NCI-H2081 (cell line): ENCODE measurements at places on chromosomes 6 and 20.
A peak's percentile ranks its signal among the peaks of the same experiment; 100 is the strongest.

DNA sequence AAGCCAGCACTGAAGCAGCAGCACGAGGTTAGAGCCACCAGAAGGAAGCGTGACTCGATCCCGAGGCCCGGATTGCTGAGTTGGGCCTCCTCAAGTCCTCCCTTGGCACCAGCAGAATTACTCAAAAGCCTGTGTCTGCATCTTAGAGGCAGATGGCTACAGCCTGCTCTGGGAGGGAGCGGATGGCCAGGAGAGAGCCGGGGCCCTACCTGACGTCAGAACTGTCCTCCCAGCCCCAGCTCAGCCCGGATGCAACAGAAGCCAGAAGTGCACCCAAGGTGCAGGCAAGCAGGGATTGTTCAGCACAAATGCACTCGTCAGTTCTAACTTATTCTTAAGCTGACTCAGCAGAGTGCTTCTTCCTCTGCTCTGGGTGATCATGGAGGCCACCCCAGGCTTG, 155.5 kb upstream of the RPS6KA2 start:
- no peak for DNase-seq

DNA sequence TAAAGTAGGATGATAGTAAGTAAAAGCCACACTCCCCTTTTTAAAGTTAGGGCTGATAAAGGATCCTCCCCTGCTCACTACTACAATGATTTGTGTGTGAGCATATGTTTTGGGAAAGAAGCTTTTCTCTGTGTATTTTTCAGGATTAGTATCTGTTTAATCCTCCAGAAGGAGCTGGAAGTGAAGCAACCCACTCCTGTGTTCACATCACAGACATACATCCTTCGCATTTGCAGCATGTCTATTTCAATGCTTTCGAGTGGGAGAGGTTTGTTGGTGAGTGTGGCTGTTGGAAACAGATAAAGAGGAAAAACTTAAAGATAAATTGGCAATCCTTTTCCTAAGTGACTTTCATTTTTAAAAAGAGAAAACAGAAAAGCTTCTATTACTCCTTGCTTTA, 31.6 kb upstream of the RGS17 start:
- no peak for DNase-seq

GRCh38 chr6:52317841-52318581, 33.5 kb upstream of the MCM3 start:
- DNase-seq: no peak

DNA sequence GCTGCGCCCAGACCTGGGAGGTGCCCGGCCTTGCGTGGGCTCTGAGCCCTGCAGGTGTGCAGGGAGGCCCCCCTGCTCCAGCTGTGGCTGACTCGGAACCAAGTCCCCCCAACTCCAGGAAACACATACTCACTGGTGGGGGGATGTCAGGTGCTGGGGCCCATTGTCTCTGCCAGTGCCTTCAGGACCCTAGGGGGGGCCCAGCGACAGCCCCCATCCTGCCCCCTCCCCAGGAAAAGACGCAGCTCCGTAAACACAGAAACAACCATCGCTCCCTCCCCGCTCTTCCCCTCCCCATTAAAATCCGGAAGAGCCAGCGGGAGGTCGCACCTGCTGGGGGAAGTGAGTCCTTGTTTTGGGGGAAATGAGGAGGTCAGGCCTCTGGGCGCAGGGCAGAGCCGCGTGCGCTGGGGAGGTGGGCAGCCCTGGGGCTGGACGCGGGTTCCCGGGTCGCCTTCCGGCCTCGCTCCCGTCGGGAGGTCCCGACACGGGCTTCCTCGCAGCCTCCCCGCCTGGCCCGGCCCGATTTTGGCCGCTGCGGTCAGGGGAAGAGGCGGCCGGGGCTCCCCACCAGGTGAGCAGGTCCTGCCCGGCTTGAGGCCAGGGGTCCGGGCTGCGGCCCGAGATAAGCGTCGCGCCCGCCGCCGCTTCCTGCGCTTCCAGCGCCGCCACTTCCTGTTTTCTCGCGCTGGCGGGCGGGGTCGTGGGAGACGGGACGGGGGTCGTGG, 6.2 kb downstream of the C20orf204 start:
- no peak for DNase-seq

DNA sequence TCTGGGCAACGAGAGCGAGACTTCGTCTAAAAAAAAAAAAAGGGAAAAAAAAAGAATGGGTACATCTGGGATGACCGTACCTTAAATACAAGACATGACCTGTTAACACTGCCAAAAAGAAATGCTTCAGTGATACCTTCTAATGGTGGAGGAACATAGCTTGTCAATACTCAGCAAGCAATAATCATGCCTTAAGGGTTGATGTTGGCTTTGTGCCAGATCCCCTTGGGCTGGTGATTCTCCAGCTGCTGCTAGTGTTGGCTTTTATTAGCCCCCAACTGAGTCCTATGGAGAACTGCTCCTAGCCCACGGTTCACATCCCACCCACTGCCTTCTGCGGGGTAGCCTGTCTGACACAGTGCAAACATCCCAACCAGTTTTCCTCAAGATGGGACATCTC, 134.9 kb downstream of the PLCB1 start:
- DNase-seq: peak; percentile 85

- peak; percentile 29 for DNase-seq
Observed at GRCh38 chr6:31663961-31664789, 622 bp downstream of the GPANK1 start.

DNA sequence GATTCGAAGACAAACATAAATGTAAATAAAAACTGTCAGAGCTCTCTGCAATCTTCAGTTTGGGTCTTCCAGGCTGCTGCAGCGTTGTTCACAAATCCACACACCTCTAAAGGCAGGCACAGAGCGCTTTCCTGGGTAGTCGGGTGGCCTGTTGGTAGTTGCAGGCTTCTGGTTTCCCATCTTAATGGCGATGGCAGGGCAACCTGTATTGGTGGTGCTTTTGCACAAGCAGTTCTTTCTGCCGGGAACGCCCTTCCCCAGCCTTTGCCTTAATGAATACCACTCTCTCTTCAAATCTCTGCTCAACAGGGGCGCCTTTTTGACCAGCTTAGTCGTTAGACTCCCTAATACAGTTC, 723 bp upstream of the IFT52 start:
- peak; percentile 35 for DNase-seq

DNA sequence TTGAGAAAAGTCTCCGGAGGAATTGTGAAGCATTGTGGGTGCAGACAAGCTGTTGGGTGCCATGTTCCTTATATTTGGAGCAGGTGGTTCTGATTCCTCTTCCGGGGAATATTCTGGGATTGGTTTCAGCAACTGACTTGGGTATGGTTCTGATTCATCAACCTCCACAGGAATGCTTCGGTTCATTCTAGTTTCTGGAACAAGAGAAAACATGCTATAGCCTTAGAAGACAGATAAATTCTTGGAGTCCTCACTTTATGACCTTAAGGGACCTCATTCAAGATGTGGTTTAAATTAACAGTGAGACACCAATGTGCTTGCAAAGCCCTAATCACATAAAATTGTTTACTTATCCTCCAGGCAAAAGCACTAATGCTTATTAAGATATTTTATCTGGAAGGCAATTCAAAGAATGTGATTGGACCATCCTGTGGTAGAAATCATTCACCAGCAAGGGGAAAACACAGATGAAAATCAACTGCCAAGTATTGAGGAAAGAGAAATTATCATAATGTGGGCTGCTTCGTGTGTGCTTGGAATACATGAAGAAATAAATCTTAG, 13.7 kb downstream of the TRAF3IP2 start:
- DNase-seq: no peak

DNA sequence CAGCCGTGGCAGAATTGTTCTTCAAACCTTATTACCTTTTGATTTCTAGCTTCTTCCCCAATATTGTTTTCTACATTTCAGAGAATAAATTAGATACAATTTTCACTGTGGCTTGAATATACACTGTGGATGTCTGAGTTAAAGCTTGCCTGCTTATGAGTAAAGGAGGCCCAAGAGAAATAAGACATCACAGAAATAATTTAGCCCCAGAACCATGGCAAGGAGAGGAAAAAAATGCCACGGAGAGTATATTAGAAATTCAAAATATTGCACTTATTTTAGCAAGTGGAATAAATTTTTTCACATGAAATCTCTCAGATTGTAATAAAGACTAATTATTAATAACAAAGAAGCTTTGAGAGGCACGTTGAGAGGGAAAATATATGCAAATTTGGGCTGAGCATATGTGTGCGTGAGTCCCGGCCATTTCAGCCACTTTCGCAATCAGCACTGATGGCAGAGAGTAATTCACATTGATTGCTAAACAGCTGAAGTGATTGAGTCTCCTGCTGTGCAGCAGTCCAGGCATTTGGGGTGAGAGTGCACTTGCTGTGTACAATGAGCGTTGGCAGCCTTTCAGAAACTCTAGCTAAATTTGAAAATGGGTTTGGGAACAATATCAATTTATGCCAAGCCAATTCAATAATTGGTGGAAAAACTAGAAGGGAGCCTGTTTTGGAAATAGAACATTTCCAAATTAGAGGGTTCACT, 596.0 kb downstream of the EPM2A start:
- peak; percentile 52 for DNase-seq

- no peak for DNase-seq
Observed at GRCh38 chr6:71388856-71389527, 100.4 kb downstream of the OGFRL1 start.

DNA sequence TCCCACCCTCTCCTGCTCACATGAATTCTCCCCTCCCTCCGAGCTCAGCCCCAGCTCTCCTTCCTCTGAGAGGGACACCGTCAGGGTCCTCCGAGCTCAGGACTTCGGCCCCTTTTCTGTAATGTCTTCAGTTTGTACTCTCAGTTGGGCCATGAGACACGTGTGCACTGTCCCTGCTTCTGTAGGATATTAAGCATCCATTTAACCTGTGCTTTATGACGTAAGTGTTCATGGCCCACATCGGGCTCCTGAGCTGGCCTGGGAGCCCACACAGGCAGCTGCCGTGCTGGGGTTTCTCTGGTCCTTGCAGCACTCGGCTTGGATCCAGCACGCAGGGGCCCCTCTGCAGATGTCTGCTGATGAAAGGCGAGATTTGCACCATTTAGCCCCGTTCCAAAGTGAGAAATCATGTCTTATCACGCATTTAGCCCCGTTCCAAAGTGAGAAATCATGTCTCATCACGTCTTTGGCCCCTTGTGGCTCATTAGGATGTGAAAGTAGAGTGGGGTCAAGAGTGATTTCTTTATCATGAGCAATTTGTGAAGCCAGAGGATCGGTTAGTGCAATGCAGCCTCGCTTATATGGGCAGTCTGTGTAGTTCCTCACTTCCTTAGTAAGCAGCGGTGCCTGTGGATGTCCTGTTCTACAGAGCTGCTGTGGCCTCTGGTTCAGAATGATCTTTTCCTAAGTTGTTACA, 25.3 kb downstream of the DUSP22 start:
- DNase-seq: no peak

- no peak for DNase-seq
Observed at GRCh38 chr20:48886194-48886593, 35.3 kb upstream of the ARFGEF2 start.

GRCh38 chr20:50513169-50514034, 3.2 kb downstream of the PTPN1 start:
- DNase-seq: no peak

GRCh38 chr6:37824170-37824569, 4.6 kb downstream of the ZFAND3 start:
- DNase-seq: no peak

GRCh38 chr6:68726992-68727391, 91.9 kb downstream of the ADGRB3 start:
- no peak for DNase-seq

DNA sequence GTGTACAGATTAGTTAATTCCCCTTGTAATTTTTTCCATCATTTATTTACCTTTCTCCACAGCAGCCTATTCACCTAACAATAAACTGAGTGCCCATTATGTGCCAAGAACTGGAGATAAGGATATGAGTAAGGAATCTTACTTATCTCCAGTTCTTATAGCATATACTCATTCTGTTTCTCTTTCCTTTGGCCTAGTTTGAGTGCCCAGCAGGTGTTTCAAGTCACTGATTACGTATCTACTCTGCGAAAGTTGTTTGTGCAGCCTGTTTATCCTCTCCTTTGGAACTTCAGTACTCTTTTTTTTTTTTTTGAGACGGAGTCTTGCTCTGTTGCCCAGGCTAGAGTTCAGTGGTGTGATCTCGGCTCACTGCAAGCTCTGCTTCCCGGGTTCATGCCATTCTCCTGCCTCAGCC, 17.3 kb upstream of the POU5F1 start:
- no peak for DNase-seq

GRCh38 chr20:33059136-33059535, 5.4 kb downstream of the BPIFB3 start:
- no peak for DNase-seq

DNA sequence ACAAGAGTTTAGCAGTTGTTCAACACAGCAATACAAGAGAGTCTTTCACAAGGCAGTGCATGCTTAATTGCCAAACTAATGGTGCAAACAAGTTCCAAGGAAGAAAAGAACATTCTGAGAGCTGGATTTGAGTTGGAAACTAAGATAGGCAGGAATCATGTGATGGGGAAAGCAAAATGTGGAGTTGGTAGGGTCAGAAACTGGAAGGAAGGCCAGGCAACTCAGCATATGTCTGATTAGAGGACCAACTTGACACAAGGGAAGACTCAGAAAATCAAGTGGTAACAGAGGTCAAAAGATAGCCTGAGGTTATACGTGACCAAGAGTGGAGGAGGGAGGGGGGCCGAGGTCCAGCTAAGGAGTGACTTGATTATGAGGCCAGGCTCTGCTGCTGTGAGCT, 117.3 kb downstream of the SMLR1 start:
- DNase-seq: no peak

DNA sequence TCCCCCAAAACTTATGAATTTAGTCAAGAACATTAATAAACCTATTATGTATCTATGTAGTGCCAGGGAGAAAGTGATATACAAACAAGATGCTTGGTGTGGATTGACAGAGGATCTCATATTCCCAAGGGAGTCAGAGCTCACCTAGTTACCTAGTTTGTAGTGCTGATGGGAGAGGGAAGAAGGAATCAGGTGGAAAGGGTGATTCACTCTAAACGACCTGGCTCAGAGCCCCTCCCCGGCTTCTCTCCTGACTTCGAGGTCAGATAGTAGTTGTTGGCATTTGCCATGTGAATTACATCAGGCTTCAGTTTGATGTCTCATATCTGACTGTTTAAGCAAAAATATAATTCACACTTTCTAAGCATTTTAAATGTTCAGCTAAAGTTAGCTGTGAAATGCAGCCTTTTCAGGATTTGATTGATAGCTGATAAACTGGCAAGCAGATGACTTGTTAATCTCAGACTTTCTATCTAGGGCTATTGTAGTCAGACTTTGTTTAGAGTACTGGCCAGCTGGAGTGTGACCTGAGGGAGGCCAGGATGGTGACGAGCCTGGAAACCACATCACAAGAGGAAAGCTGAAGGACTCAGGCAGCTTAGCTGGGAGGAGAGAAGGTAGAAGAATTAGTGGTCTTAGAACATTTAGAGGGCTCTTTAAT, 123.7 kb downstream of the AKAP7 start:
- no peak for DNase-seq

DNA sequence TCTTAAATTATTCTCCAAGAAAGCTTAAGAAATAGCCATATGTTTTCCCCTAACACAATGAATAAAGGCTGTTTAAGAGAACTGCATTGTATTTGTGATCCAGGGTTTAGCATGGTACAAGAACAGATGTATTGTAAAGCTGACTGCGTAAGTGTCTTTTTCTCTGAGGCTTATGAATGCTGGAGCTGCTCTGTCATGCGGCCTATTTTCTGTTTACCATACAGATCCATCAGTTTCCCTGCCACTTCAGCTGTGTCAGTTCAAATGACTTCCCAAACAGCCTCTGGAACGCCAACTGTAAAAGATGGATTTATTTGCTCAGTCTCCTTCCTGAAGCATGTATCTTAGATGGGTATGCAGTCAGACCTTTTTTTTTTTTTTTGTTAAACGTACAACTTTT, 419.3 kb upstream of the HS3ST5 start:
- DNase-seq: no peak

- no peak for DNase-seq
Observed at GRCh38 chr6:19444481-19444880, 392.7 kb upstream of the ID4 start.
